HFFc6 (cell line): ENCODE measurements at places on chromosomes 1 and 21. TPM values are rescaled to one million over a fixed set of nuclear protein-coding genes. Genes with fewer than 3 reads are reported as not detected.

Gene MGST3
- 193 to 201 TPM (median 196 TPM) in 3 replicates for total RNA-seq

Gene LAX1
- not detected in 3 replicates for total RNA-seq

- H3K36me3 ChIP-seq = no peaks in the 10 kb centered on the region
- no peak overlapping the region for H3K4me3 ChIP-seq
- no peaks in the 10 kb centered on the region for H3K27me3 ChIP-seq
- peak; percentile 6 for DNase-seq
These were observed 311.4 kb downstream of the USH2A start for GRCh38 chr1:216111842-216112241.

DNA sequence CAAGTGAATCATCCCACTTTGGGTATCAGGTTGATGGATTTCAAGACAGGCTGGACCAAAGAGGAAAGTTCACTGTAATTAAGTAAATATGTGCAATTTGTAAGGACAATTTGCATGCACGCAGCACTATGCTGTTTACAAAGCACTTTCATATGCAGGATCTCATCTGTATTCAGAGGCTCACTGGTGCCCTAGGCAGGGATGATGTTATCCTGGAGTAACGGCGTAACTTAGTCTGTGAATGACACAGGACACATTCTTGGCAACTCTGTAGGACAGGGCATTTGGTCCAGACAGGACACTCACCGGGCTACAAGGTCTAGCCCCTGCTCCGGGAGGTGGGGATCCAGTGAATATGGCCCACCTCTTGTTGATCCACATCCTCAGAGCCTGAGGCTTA lies 365.4 kb upstream of the DUSP10 start:
- H3K4me1 ChIP-seq = no peaks in the 10 kb centered on the region
- DNase-seq = no peak
- no peak overlapping the region for H3K4me3 ChIP-seq
- H3K27ac ChIP-seq = no peak overlapping the region
- peaks cover 10% of the 10 kb centered on the region; the same call in 1 of the 2 replicates for H3K27me3 ChIP-seq
- no peaks in the 10 kb centered on the region for H3K36me3 ChIP-seq

- H3K27ac ChIP-seq = no peak overlapping the region
- peaks cover 11% of the 10 kb centered on the region for H3K4me1 ChIP-seq
- DNase-seq = no peak
These were observed 70.3 kb downstream of the PIK3CD start for GRCh38 chr1:9721606-9722377.

Gene VHLL
- not detected in 3 replicates for total RNA-seq
